Amniotic epithelial cell (primary cell): ENCODE measurements at places on chromosomes 2 and 18.

DNA sequence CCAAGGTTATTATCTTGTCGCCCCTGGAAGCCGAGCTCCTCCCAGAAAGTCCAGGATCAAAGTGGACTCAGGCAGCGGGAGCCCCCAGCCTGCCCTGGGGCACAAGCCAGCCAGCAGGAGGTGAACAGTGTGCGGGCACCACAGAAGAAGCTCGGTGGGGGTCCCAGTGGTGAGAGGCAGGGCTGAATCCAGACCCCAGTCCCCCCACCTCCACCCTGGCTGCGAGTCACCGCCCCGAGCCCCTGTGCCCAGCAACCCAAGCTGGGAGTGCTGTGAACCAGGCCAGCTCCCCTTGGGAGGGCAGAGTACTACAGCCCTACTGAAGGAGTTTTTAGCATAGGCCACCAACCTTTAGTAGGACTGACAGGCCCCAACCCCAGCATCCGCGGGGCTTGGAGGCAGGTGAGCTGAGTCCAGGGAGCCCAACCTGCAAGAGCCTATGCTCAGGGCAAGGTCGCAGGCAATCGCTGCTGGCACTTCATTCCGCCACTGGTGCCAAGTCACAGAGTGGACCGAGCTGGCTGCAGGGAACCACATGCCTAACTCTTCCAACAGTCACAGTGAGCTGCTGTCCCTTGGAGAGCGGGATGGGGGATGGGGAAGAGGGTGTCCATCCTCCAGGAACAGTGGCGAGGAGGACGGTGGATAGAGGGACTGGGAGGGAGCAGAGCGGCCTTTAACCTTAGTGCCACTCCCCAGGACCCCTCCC, 3.0 kb downstream of the PIEZO2 start:
- DNase-seq, result no peak

DNA sequence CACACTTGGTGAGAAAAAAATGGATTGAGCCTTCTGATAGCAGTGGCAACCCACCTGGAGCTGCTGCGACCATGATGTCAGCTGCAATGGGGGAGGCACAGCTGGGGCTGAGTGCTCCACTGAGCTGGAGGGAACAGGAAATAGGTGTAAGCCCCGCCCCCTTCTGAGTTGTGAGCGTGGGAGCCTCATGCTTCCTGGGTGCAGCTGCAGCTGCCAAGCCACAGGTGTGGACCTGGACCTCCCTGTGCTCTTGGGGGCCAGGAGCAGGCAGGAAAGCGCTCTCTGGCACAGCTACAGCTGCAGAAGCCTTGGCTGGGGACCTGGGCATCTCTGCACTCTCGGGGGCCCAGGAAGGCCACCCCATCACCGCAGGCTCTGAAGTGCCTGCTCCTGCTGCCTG, 970.6 kb downstream of the DCDC2C start:
- no peak for DNase-seq

GRCh38 chr18:46830633-46831032, 73.8 kb upstream of the ST8SIA5 start:
- peak; percentile 4 for DNase-seq

GRCh38 chr2:133848111-133848649, 279.9 kb upstream of the NCKAP5 start:
- DNase-seq, result no peak

- no peak for DNase-seq
Observed at GRCh38 chr2:169659320-169659719, 34.9 kb downstream of the CFAP210 start.

DNA sequence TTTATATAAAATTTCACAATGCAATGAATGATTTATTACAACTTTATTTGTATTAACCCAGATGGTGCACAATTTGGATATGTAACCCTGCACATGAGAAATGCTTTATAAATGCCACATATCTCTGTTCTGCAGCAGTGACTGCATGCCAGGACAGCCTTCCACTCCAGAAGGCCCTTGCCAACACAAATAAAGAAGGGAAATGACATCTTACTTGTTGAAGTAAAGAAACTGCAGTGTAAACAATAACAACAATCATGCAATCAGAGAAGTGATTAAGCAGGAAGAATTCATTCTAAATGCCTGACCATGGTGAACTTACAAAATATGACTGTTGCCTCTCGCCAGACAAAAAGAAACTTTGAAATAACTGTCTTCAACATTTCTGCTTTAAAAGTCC, 129.9 kb upstream of the CHST9 start:
- no peak for DNase-seq

DNA sequence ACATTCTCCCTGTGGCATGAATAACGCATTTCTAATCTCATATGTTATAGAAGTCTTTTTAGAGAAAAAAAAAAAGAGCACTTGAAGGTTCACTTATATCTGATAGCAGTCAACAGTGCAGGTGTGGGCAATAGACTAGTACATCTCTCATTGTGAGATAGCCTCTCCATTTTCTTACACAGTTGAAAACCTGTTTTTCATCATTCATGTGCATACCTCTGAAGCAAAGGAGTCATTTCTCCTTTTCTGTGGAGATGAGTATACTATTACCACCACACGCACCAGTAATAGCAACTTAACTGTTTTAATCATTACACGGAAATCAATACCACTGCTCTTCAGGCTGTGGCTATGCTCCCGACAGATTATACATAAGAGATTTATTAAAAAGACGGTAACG, 1653.3 kb upstream of the TMEFF2 start:
- DNase-seq, result no peak

GRCh38 chr2:71468279-71469015, 15.1 kb downstream of the DYSF start:
- DNase-seq, result no peak

- peak; percentile 80 for DNase-seq
Observed at GRCh38 chr2:201084863-201085262, 13.1 kb downstream of the NDUFB3 start.

GRCh38 chr2:43332653-43333052, 106.2 kb upstream of the ZFP36L2 start:
- DNase-seq, result no peak

DNA sequence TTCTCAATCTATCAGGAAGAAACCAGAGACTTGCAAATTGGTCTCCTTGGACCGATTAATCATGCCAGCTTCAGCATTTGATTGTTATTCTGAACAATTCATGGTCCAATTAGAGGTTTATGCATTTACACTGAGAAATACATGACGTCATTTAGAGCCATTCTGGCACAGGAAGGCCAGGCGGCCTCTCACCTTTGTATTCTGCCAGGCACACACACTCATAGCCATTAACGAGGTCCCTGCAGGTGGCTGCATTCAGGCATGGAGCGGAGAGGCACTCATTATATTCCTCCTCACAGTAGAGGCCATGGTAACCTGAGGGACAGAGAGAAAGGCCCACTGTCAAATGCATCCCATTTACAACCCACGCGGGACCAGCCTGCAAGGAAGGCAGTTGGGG, 146.8 kb upstream of the PID1 start:
- DNase-seq, result no peak

- DNase-seq, result no peak
Observed at GRCh38 chr18:44651918-44652572, 28.6 kb upstream of the SETBP1 start.

GRCh38 chr2:220293966-220294365, 666.5 kb downstream of the SLC4A3 start:
- no peak for DNase-seq

GRCh38 chr2:109375131-109375561, 238.6 kb downstream of the SEPTIN10 start:
- no peak for DNase-seq

GRCh38 chr2:170690640-170691039, 24.5 kb upstream of the SP5 start:
- DNase-seq, result no peak

GRCh38 chr2:219437690-219438206, 3.1 kb downstream of the SPEG start:
- DNase-seq, result no peak

GRCh38 chr18:58612315-58613055, 16.4 kb downstream of the ALPK2 start:
- DNase-seq, result no peak

DNA sequence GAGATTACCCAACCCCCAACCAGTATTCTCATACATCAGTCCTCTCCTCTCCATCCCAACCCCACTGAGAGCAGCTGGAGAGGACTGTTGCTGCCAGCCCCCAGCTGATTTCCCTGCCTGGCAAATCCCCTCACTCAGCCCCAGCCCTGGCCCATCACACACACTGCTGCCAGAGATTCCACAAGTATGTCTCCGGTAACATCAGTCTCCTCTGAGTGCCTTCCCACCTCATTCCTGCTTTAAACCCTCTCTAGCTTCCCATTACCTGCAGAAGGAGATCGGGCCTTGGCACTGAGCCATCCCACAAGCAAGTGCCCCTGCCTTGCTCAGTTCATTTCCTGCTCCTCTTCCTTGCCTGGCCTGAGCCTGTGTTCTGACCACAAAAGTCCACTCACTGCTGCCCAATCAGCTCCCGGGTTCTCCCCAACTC, 50.6 kb upstream of the ZFP36L2 start:
- DNase-seq, result peak; percentile 41

- no peak for DNase-seq
Observed at GRCh38 chr2:37464067-37464466, 119.6 kb downstream of the QPCT start.

DNA sequence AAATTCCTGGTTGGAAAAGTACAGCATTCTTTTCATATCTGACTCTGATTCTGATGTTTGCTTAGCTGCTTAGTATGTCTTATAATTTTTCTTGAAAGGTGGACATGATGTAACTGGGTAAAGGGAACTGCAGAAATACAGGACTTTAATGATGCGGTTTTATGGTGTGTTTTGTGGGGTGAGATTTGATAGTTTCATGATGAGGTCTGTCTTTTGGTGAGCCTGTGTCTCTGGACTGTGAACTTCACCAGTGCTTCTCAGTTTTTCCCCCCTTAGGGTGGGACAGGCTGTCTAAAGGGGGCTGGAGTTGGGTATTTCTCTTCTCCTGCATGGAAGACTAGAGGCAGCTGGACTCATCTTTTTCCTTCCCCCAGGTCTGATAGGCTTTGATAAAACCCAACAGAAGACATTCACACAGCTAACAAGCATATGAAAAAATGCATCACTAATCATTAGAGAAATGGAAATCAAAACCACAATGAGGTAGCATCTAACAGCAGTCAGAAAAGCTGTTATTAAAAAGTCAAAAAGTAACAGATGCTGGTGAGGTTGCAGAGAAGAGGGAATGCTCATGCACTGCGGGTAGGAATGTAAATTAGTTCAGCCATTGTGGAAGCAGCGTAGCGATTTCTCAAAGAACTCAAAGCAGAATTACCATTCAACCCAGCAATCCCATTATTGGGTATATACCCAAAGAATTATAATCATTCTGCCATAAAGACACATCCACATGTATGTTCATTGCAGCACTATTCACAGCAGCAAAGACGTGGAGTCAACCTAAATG, 77.6 kb downstream of the EPC2 start:
- peak; percentile 29 for DNase-seq

- DNase-seq, result no peak
Observed at GRCh38 chr2:75424936-75425619, 135.7 kb downstream of the EVA1A start.

GRCh38 chr2:72623481-72623880, 202.4 kb downstream of the EXOC6B start:
- DNase-seq, result no peak

GRCh38 chr18:6711467-6711866, 18.0 kb upstream of the ARHGAP28 start:
- DNase-seq, result no peak

GRCh38 chr18:9160014-9160413, 23.4 kb downstream of the ANKRD12 start:
- no peak for DNase-seq

- no peak for DNase-seq
Observed at GRCh38 chr2:207073801-207074678, 91.7 kb downstream of the KLF7 start.

DNA sequence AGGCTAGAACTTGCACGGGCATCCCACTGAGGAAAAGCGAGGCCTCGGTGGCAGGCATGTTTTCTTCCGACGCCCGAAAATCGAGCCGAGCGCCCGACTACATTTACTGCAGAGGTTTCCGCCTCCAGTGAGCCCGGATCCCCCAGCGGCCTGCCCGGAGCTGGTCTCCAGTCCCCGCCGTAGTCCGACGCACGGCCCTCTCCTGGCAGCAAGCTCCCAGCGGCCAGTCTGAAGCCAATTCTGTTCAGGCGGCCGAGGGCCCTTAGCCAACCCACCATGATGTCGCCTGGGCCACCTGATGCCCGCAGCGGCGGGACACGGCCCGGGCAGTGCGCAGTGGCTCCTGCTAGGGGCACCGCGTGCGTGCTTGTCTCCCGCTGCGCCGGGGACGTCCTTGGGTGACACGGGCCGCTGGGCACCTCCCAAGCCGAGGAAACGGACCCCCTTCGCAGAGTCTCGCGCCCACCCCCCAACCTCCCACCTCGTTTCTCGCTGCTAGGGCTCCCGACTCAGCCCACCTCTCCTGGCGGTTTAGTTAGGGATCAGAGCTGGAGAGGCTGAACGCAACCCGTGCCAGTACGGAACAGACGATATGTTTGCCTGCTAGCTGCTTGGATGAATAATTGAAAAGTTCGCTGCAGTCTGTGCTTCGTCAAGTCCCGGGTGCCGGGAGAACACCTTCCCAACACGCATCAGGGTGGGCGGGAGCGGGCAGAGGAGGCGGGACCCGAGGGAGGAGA, 5.3 kb downstream of the ONECUT2 start:
- DNase-seq, result no peak

DNA sequence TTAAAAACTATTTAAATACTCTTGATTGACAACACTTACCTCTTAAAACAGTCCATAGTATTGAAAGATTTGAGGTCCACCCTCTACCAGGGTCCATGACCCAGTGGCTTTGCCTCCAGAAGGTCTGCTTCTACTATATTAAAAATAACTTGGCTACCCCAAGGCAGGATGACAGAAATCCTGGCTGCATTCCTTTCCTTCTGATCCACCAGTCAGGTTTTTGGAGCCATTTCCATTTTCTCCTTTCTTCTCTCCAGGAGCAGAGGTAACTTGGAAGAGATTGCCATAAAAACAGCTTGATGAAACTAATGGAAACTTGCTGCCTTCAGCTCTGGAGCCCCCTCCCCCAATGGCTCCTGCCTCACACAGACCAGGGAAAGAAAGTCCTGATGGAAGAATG, 2.6 kb upstream of the FAM171B start:
- DNase-seq, result no peak

DNA sequence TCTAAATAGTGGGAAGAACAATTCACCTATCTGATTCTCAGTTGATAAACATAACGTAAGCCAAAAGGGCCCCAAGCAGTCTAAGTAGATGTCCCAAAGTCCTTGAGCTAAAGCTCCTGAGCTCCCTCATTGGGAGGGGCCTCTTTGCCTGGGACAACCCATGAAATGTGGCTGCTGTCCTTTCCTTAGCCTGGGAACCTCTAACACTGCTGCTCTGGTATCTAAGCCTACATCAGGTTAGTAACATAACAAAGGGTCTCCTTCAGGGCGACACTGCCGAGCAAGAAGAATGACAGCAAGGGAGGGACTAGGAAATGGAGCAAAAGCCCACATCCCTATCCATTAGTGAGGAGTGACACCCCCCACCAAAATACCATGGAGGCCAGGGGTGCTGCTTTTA, 98.3 kb downstream of the MAPRE2 start:
- DNase-seq, result no peak

GRCh38 chr2:37894047-37894446, 31.0 kb upstream of the RMDN2 start:
- DNase-seq, result peak; percentile 99

DNA sequence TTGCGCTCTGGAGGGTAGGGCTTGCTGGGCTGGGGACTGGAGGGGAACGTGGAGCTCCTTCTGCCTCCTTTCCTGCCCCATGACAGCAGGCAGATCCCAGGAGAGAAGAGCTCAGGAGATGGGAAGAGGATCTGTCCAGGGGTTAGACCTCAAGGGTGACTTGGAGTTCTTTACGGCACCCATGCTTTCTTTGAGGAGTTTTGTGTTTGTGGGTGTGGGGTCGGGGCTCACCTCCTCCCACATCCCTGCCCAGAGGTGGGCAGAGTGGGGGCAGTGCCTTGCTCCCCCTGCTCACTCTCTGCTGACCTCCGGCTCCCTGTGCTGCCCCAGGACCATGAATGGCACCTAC, 4.3 kb downstream of the GPR35 start:
- no peak for DNase-seq
